Activated CD8-positive, alpha-beta T cell treated with anti-CD3 and anti-CD28 coated beads for 36 hours (primary cell): ENCODE measurements at places on chromosomes 5 and 9. TPM values are rescaled to one million over a fixed set of nuclear protein-coding genes. Genes with fewer than 3 reads are reported as not detected.

Gene ATG10
- total RNA-seq = 12.0 TPM

DNA sequence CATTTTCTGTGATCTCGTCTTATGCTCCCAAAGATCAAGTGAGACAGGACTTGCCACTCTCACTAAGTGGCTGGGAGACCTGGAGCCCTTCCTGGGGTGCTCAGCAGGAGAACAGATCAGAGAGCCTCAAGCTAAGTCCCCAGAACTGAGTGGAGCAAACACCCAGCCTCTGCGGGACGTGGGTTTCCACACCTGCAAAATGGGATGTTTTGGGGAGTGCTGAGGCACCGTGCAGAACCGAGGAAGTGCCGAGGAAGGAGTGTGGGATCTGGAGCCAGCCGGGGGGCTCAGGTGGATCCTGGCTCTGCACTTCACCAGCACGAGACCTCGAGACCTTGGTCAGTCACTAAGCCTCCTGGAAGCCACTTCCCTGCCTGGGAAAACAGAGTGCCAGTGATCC is 166.0 kb downstream of the DAB2IP start:
- no peak overlapping the region for H3K4me3 ChIP-seq
- H3K27ac ChIP-seq = no peak overlapping the region
- H3K4me1 ChIP-seq = peaks cover 5% of the 10 kb centered on the region
- no peaks in the 10 kb centered on the region for H3K36me3 ChIP-seq
- no peak for DNase-seq

GRCh38 chr5:102106599-102106998 is 189.5 kb downstream of the SLCO4C1 start:
- H3K4me3 ChIP-seq = no peak overlapping the region
- H3K4me1 ChIP-seq = no peaks in the 10 kb centered on the region
- DNase-seq = no peak
- no peaks in the 10 kb centered on the region for H3K27me3 ChIP-seq
- H3K27ac ChIP-seq = no peak overlapping the region

DNA sequence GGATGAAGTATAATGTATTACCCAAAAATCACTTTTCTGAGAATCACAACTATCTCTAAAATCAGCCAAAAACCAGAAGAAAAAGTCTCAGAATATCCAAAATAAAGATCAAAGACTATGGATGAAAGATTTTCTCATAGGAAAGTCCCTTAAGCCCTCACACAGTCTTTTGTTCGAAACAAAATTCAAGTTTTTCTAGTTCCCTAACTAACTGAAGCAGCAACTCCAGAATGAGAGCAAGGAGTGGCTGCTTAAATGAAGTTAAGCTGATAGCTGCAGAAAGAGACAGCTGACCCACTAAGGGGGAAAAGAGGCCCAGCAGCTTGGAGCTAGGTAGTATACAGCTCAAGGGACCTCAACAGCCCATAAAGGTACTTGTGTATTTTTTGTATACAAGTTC is 8.4 kb downstream of the ZBTB5 start:
- no peak overlapping the region for H3K4me3 ChIP-seq
- no peaks in the 10 kb centered on the region for H3K27me3 ChIP-seq

DNA sequence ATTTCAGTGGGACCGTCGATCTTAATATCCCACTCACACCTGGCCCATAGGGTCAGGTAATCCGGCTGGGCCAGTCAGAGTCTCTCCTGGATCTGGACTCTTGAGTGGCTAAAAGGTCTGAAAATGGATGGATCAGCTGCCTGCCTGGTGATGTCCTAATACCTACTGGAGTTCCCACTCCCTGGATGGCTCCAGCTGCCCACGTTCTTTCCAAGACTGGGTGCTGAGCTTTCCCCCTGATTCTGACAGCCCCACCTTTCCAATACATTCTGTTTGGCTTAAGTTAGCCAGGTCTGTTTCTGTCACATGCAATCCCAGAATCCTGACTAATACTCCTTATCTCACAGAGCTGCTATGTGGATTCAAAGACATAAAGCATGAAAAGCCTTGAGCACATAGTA is 10.2 kb downstream of the SH3PXD2B start:
- H3K4me1 ChIP-seq = peaks cover 8% of the 10 kb centered on the region
- DNase-seq = no peak
- H3K4me3 ChIP-seq = no peak overlapping the region
- peaks cover 23% of the 10 kb centered on the region for H3K27me3 ChIP-seq
- H3K36me3 ChIP-seq = no peaks in the 10 kb centered on the region

GRCh38 chr5:14063138-14063537 is 80.0 kb upstream of the TRIO start:
- no peak overlapping the region for H3K4me3 ChIP-seq
- H3K36me3 ChIP-seq = no peaks in the 10 kb centered on the region
- H3K27ac ChIP-seq = no peak overlapping the region

DNA sequence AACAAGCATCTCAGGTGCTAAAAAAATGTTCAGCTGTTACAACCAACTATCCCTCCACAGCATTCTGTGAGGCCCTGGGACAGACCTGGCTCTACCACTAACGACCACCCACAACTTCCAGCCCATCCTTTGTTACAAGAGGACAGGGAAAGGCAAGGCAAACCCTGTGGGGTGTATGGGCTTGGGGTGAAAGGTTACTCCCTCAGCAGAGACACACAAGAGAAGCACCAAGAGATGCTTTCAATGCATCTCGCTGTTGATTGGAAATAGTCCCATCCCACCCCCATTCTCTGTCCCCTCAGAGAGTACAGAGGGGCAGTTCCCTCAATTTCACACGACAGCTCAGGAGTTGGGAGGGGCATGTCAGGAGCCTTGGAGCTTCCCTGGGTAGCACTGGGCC is 234.1 kb downstream of the CAAP1 start:
- no peaks in the 10 kb centered on the region for H3K4me1 ChIP-seq
- peaks cover 3% of the 10 kb centered on the region for H3K27me3 ChIP-seq

DNA sequence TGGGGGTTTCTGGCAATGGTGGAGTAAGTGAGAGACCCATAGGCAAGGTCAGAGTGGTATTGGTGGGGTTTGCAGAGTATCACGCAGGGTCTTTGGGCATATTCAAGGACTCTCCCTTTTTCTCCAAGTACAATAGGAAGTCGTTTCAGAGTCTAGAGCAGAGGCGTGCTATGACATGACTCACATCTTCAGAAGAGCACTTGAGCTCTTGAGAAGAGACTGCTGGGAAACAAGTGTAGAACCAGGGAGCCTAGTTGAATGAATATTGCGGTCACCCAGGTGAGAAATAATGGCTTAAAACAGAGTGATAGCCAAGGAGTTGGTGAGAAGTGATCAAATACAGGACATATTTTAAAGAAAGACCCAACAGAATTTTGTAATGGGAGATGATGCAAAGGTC is 813.4 kb downstream of the TLE1 start:
- DNase-seq = no peak
- H3K27ac ChIP-seq = no peak overlapping the region
- H3K36me3 ChIP-seq = no peaks in the 10 kb centered on the region
- H3K4me3 ChIP-seq = no peak overlapping the region

GRCh38 chr5:1923766-1924165 is 41.0 kb upstream of the IRX4 start:
- H3K36me3 ChIP-seq = no peaks in the 10 kb centered on the region
- no peak for DNase-seq
- no peak overlapping the region for H3K27ac ChIP-seq
- H3K4me3 ChIP-seq = no peak overlapping the region

Gene MCIDAS
- total RNA-seq = not detected

Gene PRPF4
- total RNA-seq = 52.9 TPM

GRCh38 chr9:113656771-113657670 is 193.5 kb downstream of the RGS3 start:
- no peak for DNase-seq
- peaks cover 7% of the 10 kb centered on the region for H3K27me3 ChIP-seq
- peaks cover 6% of the 10 kb centered on the region for H3K4me1 ChIP-seq
- no peak overlapping the region for H3K4me3 ChIP-seq

GRCh38 chr9:95595721-95596295 is 79.0 kb upstream of the PTCH1 start:
- no peak overlapping the region for H3K4me3 ChIP-seq
- DNase-seq = no peak
- no peaks in the 10 kb centered on the region for H3K36me3 ChIP-seq

GRCh38 chr5:175796536-175797499 is 74.6 kb upstream of the CPLX2 start:
- no peak overlapping the region for H3K27ac ChIP-seq
- H3K27me3 ChIP-seq = peaks cover 64% of the 10 kb centered on the region
- peak; percentile 86 for DNase-seq
- H3K4me1 ChIP-seq = peaks cover 8% of the 10 kb centered on the region
- no peak overlapping the region for H3K4me3 ChIP-seq
- H3K36me3 ChIP-seq = no peaks in the 10 kb centered on the region

Gene MYO10
- total RNA-seq = 0.09 TPM

Gene MEIKIN
- total RNA-seq = not detected

Gene GTF3C5
- 87.6 TPM for total RNA-seq

Gene SLC6A19
- total RNA-seq = not detected

GRCh38 chr5:161369022-161369421 is 177.5 kb downstream of the GABRB2 start:
- no peaks in the 10 kb centered on the region for H3K27me3 ChIP-seq
- no peak for DNase-seq
- no peaks in the 10 kb centered on the region for H3K36me3 ChIP-seq
- H3K4me1 ChIP-seq = no peaks in the 10 kb centered on the region
- H3K4me3 ChIP-seq = no peak overlapping the region

DNA sequence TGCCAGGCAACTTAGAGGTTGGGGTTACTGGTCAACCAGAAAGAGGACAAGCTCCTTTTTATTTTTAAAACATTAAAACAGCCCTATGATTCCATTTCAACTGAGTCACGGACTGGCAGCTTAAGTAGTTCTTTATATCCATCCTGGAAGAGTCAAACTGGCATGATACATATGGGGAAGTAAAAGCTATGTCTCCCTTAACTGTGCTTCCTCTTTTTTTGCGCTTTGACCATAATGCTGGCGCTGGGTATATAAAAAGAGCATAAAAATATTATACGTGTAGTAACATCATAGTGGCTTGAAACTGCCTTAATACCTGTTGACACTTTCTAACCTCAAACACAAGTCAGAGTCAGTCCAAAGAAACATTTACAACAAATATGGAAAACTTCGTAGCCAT is 274.4 kb downstream of the CSNK1G3 start:
- no peaks in the 10 kb centered on the region for H3K36me3 ChIP-seq
- H3K27ac ChIP-seq = no peak overlapping the region
- no peaks in the 10 kb centered on the region for H3K4me1 ChIP-seq
- H3K27me3 ChIP-seq = no peaks in the 10 kb centered on the region

DNA sequence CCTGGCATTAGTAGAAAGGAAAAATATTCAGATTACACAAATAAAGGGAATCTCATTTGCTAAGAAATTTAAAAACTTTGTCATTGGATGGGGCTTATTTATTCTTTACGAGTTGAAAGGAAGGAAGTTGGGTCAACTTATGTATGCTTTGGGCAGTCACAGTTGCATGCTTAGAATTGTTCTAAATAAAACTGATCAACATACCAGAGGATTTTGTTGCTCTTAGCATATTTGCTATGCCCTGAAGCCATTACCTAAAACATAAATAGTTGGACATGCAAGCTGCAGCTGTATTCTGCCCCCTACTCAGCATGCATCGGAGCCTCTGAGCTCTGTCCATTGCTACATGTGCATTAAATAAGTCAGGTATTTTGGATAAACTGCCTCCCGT is 172.7 kb upstream of the MEF2C start:
- no peak for DNase-seq
- H3K4me1 ChIP-seq = no peaks in the 10 kb centered on the region
- no peaks in the 10 kb centered on the region for H3K36me3 ChIP-seq
- H3K4me3 ChIP-seq = no peak overlapping the region
- no peak overlapping the region for H3K27ac ChIP-seq
- no peaks in the 10 kb centered on the region for H3K27me3 ChIP-seq

- peaks cover 23% of the 10 kb centered on the region for H3K27me3 ChIP-seq
- no peak for DNase-seq
- H3K27ac ChIP-seq = no peak overlapping the region
- no peaks in the 10 kb centered on the region for H3K36me3 ChIP-seq
These were observed 2.6 kb upstream of the NIPAL4 start for GRCh38 chr5:157457391-157457790.
